ENCODE measurements at places on chromosomes 16 and 17. TPM values are rescaled to one million over a fixed set of nuclear protein-coding genes. Genes with fewer than 3 reads are reported as not detected.

The C17orf50 gene
- total RNA-seq = not detected

The CCT6B gene
- total RNA-seq = 3.0 TPM

The STX4 gene
- total RNA-seq = 30.3 TPM

The ZNF469 gene
- 4.6 TPM for total RNA-seq

The SOX8 gene
- under 0.01 TPM for total RNA-seq

The GPRC5B gene
- 11.5 TPM for total RNA-seq

The ITGAX gene
- total RNA-seq = under 0.01 TPM

The TENT4B gene
- 9.0 TPM for total RNA-seq

The REXO5 gene
- 4.9 TPM for total RNA-seq

The DNAH3 gene
- not detected for total RNA-seq

The MEOX1 gene
- under 0.01 TPM for total RNA-seq

The NPIPA8 gene
- not detected for total RNA-seq

The PRSS33 gene
- total RNA-seq = not detected

The COPZ2 gene
- 123 TPM for total RNA-seq

The KRT32 gene
- not detected for total RNA-seq

The ST6GALNAC2 gene
- total RNA-seq = 1.0 TPM

All from smooth muscle cell of bladder (primary cell).